GM23338 (cell line): ENCODE measurements at places on chromosomes 7 and 10. TPM values are rescaled to one million over a fixed set of nuclear protein-coding genes. Genes with fewer than 3 reads are reported as not detected.

The FAM241B gene
- 6.7 and 8.7 TPM in 2 replicates for total RNA-seq

The MARCHF5 gene
- total RNA-seq, result 14.2 and 15.6 TPM in 2 replicates

DNA sequence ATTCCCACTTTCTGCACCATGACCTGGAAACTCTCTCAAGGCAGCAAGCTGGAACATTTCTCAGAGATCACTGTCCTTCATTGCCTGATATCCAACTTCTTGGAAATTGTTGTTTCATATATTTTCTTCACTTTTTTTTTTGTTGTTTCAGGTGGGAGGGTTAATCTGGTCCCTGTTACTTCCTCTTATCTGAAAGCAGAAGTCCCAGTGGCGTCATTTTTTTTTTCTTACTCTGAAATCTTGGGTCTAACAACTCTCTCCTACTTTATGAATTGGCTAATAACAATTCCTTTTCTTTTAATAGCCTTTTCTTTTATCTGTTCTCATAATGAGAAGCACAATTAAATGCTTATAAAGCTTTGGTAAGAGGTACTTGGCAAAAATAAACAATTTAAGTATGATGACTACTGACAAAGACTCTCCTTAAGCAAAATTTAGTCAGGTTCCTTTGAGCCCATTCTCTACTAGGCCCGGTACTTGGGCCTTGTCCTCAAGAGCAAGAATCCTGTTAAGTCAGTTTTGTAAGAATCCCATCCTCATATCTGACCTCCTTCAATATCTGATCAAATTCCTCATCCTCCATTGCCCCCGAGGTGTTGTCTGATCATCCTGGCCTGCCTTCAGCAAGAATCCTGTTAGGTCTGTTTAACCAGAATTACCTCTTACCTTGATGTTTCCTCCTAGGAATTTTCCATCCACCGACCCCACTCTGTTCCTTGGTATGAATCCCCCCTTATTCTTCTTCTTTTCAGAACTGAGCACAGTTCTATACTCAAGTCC, 11.5 kb upstream of the CC2D2B start:
- peaks cover 25% of the 10 kb centered on the region; the same call in 1 of the 2 replicates for H3K36me3 ChIP-seq
- H3K4me1 ChIP-seq, result no peaks in the 10 kb centered on the region
- no peak overlapping the region for H3K4me3 ChIP-seq
- H3K27me3 ChIP-seq, result no peaks in the 10 kb centered on the region

- H3K4me3 ChIP-seq, result peak overlapping the region; percentile 56
- no peak overlapping the region for H3K27ac ChIP-seq
- no peaks in the 10 kb centered on the region for H3K27me3 ChIP-seq
- no peaks in the 10 kb centered on the region for H3K36me3 ChIP-seq
These were observed 9.1 kb upstream of the FZD9 start for GRCh38 chr7:73424489-73424885.

DNA sequence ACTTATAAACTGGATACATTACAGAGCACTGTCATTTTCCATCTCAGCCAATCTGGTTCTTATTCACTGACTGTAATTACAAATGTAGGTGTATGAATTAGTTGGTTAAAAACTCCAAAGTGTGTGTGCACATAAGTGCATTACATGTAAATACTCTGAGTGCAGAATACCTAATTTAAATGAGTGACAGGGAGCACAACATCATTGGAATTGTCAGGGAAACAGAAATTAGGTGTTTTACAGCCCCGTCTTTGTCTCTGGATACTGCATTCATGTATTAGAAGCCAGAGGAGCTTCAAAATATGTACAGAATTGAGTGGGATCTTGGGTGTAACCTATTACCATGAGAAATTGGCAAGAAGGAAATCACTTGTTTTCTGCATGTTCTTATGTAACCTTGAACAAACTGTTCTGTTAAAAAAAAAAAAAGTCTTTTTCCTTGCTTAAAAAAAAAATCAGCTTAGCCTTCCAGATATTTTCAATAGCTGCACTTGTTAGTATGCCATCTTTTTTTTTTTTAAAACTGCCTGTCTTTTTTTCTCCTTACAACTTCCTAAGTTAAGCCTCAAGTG, 31.1 kb downstream of the CELF2 start:
- H3K4me3 ChIP-seq, result no peak overlapping the region
- H3K4me1 ChIP-seq, result peaks cover 3% of the 10 kb centered on the region; the same call in 1 of the 2 replicates
- H3K36me3 ChIP-seq, result no peaks in the 10 kb centered on the region
- no peak for DNase-seq

- no peak overlapping the region for H3K27ac ChIP-seq
- no peaks in the 10 kb centered on the region for H3K4me1 ChIP-seq
- no peaks in the 10 kb centered on the region for H3K27me3 ChIP-seq
- H3K4me3 ChIP-seq, result no peak overlapping the region
- DNase-seq, result no peak
These were observed 82.4 kb upstream of the SDK1 start for GRCh38 chr7:3218411-3219225.
